ENCODE measurements at places on chromosomes 11 and 22.

- DNase-seq = peak; percentile 87
Observed at GRCh38 chr11:102111011-102111786, 952 bp downstream of the YAP1 start.

- DNase-seq = no peak
Observed at GRCh38 chr22:45516163-45516562, 13.5 kb downstream of the FBLN1 start.

GRCh38 chr22:25536589-25536988, 27.9 kb upstream of the GRK3 start:
- no peak for DNase-seq

- peak; percentile 44 for DNase-seq
Observed at GRCh38 chr11:115279813-115280761, 224.1 kb downstream of the CADM1 start.

DNA sequence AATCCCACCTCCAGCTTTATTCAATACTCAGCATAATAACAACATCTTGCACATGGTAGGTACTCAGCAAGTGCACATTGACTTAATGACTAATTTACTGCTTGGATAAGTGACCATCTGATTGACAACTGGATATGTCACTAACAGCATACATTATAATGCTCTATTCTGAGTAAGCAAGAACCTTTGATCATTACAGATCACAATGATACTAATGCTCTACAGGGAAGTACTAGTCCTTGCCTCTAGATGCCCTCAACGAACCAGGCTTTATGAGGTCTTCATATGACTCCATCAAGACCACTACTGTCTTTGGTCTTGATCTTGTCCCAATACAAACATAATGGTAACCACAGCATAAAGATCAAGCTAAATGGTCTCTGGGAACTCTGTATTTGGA, 167.6 kb upstream of the MTMR2 start:
- DNase-seq = no peak

DNA sequence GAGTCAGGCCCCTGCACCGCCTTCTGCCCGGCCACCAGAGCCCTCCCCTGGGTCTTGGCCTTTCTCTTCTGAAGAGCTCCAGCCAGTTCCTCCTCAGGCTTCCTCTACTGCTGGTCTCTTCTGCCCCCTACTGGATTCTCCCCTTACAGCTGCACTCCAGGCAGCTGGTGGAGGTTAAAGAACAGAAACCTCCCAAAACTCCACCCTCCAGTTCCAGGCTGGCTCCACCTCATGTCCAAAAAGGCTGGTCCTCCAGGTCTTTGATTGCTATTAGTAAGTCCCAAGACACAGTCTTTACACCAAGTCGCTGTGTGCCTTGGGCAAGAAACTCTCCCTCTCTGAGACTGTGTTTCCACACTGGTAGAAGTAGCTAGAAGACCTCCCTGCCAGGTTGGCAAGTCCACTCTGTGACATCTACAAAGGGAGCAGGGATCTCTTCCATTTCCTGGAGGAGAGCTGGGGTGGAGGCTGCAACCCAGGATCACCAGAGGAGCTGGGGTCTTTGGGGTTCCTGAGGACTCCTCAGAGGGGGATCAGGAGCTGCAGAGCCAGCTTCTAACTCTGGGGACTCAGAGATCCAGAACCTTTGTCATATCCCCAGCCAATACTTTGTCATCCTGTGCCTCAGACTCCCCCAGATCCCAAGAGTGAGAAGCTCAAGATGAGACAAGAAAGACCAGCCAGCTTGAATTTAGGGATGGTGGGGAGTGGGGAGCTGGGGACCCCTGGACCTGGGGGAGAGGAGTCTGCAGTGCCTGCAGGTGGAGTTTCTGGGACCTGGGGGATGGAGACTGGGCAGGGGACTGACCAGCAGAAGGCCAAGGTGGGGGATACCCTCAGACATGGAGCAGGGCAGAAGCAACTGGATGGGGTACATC, 3.4 kb upstream of the IGLL5 start:
- no peak for DNase-seq

DNA sequence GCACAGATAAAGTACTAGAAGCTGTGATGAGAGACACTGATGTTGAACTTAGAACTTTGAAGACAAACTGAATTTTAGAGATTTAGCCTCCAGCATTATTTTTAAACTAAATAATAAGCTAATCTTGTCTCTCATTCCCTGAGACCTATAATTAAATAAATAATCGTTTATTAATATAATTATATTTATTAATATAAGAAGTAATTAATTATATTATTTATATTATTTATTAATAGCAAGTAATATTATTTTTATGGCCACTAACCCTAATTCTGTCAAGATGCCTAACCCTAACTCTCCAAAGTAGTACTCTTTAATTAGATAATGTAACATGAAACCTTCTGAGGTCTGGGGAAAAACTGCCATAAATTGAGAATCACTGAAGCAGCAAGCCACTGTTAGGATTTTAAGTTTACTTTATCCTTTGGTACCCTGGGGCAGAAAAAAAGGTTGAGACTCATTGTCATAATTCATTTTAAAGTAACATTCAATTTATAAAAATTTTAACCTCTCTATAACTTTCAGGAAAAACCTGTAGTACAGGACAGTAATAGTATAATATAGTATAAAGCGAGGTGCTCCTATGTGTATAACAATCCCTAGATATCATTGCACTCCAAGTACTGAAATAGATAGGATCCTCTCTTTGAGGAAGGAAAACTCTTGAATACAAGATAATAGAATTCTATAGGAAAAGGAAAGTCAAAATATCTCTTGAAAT, 85.4 kb downstream of the TTC28 start:
- DNase-seq = no peak

Data from fibroblast of skin of left quadriceps (primary cell).